Activated T-cell treated with anti-CD3 and anti-CD28 coated beads, Interleukin-2, amount 50 U/mL, for 72 hours (primary cell): ENCODE measurements at places on chromosomes 7 and 10. TPM values are rescaled to one million over a fixed set of nuclear protein-coding genes. Genes with fewer than 3 reads are reported as not detected.

- no peak for DNase-seq
These were observed 5.2 kb downstream of the INPP5A start for GRCh38 chr10:132542819-132543218.

- DNase-seq: no peak
These were observed 34.0 kb downstream of the PSAP start for GRCh38 chr10:71816936-71817618.

The RHOBTB1 gene
- not detected for total RNA-seq

DNA sequence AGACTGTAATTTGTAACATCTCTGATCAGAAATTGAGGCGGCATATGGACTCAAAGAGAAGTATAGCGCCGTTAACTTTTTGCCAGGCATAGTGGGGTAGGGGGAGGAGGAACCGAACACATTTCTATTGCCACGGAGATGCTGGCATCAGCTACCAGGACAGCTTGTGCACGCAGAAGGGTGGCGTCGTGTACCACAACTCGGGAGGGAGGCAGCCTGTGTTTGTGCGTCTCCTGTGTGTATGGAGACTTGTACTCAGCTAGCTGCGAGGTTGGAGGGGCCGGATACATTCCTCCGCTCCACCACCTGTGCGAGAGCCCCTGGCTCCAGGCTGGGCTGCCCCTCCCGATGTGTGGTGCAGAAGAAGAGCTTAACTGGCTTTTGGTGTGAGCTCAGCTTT lies 634.8 kb downstream of the TYW1 start:
- DNase-seq: no peak

DNA sequence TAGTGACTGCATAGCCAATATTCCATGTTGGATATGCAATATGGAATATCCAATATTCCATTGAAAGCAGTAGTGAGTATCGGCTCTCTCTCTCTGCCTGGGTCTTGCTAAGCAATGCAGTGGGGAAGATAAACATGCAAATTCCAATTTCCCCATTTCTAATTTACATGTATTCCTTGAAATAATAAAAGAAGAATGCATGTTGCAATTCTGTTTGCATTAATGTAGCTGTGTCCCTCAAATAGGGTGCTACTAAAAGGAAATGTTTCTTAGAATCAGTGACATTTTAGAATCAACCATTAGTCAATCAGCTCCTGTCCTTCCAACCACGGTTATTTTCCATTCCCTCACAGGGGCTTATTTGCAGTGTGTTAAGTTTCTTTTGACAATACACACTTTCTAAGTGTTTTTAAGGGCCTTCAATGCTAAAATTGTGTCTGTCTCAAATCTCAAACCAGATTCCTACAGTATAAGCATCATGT lies 46.7 kb downstream of the AFAP1L2 start:
- no peak for DNase-seq
